ENCODE measurements at places on chromosomes 16 and 17. TPM values are rescaled to one million over a fixed set of nuclear protein-coding genes. Genes with fewer than 3 reads are reported as not detected.
A peak's percentile ranks its signal among the peaks of the same experiment; 100 is the strongest.

DNA sequence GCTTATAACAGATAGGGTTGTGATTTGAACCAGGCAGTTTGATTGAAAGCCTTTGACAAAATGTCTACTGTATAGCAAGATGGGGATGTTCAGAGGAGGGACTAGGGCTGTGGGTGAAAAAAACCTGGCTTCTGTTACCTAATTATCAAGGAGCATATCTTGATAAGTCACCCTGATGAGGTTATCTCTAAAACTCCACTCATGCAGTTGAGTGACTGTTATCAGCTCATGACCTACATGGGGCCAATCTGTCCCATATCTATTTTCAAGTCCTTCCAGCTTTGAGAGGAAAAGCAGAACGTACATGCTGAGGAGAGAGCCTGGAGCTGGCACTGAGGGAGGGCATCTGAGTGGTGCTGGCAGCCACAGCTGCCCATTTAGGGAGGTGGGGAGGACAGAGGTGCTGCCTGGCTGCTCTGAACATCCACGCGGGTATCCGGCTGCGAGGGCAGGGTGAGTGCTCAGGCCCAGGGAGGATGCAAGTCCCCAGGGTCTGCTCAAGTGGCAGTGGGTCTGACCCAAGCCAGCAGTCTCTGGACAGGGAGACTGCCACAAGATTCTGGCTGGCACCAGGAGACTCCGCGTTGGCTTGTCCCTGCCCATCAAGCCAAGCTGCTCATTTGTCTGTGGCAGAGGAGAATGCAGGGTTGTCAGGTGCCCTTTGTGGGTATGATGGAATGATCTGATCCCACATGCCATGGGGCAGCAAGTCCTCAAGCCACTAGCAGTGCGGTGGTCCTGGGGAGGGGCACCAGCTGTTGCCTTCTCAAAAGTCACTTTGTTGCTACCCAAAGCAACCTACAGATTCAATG, 29.2 kb downstream of the ATPAF2 start:
- peak; percentile 62 for DNase-seq

DNA sequence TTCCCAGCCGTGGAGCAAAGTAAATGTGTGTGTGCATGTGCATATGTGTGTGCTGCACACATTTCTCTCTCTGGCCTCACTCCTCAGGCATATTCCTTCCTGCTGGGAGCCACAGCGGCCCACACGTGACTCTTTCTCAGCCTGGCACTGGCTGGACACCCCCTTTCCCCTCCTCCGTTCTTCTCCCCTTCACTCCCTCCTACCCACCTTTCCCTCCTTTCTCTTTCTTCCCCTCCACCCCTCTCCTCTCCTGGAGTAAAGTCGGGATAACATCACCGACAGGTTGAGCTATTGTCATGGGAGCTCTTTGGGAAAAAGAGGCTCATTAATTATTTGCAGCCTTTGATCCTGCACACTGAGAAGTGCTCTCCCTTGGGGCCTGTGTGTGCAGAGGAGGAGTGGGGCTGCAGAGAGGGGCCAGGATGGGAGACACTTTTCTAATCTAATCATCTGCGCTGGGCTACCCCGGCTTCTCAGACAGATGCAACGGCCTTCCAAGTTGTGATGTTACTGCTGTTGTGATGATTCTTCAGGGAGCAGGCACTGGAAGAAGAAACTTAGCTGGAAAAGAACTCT, 126.3 kb upstream of the HSBP1 start:
- no peak for DNase-seq

DNA sequence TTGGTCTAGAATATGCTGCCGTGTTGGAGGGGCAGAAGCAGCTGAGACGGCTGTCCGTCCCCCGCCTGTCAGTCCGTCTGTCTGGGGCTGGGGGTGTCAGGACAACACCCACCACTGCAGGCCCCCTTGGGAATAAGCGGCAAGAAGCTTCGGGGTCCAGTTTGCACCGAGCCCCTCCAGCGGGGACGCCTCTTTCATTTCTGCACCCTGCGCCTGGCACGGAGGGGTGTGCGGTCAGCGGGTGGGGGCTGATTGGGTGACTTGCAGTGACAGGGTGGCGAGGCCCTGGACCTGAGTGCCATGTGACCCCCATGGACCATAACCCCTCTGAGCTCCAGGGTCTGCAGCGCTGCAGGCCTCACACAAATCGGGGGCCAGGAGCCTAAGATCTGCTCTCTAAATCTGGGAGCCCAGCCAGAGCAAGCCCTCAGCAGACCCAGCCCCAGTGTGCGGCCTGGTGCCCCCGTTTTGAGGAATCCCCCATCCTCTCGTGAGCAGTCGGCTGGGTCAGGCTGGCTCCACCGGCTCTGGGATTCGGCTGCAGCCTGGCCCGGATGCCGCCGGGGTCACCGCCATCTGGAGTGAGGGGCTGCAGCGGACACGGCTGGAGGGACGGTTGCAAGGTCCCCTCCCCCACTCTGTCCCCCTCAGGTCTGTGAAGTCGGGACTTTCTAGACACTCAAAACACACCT, 8.3 kb downstream of the CBFA2T3 start:
- peak; percentile 35 for DNase-seq

Gene SLC5A10
- total RNA-seq: not detected

DNA sequence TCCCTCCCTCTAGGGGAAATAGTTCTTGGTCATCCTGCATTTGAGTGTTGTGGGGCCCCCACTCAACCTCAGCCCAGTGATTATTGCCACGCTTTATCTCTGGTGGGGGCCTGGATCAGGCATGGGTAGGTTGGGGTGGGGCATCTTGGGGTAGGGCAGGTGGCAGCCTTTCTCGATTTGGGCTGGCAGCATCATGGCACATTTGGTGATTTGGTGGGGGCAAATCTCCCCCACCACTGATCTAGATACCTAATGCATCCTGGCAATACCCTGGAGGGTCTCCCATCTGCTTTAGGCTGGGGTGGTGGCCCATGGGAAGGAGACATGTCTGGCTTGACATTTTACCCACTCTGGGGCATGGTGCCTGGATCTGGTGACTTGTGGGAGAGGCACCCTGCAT, 40.2 kb downstream of the NLRP1 start:
- no peak for DNase-seq

Gene C16orf92
- total RNA-seq: not detected

Gene MGAT5B
- not detected for total RNA-seq

DNA sequence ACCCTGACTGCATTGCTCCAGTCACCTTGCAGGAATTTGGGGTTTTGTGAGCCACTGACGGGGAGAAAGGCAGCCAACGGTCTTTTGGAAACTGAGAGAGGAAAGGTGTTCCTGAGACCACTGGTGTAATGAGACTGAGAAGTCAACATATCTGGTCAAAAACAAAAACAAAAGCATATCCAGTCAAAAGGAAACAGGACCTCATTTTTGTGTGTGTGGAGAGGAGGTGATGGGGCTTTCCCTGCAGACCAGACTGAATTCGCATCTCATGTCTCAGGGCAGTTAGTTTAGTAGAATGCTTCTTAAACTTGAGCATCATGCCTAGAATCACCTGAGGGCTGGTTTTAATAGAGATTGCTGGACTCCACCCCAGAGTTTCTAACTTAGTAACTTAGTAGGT, 198.4 kb downstream of the COPRS start:
- no peak for DNase-seq

Gene NLRC3
- total RNA-seq: 0.89 TPM

GRCh38 chr16:8853611-8854010, 15.2 kb downstream of the CARHSP1 start:
- DNase-seq: no peak

GRCh38 chr17:82384730-82385481, 13.3 kb downstream of the UTS2R start:
- DNase-seq: peak; percentile 84

Gene LDHD
- 84.7 TPM for total RNA-seq

GRCh38 chr17:72394531-72394930, 273.7 kb downstream of the SOX9 start:
- DNase-seq: no peak

Gene KRT27
- total RNA-seq: not detected

GRCh38 chr16:60463986-60464385, 1572.3 kb downstream of the CDH8 start:
- no peak for DNase-seq

DNA sequence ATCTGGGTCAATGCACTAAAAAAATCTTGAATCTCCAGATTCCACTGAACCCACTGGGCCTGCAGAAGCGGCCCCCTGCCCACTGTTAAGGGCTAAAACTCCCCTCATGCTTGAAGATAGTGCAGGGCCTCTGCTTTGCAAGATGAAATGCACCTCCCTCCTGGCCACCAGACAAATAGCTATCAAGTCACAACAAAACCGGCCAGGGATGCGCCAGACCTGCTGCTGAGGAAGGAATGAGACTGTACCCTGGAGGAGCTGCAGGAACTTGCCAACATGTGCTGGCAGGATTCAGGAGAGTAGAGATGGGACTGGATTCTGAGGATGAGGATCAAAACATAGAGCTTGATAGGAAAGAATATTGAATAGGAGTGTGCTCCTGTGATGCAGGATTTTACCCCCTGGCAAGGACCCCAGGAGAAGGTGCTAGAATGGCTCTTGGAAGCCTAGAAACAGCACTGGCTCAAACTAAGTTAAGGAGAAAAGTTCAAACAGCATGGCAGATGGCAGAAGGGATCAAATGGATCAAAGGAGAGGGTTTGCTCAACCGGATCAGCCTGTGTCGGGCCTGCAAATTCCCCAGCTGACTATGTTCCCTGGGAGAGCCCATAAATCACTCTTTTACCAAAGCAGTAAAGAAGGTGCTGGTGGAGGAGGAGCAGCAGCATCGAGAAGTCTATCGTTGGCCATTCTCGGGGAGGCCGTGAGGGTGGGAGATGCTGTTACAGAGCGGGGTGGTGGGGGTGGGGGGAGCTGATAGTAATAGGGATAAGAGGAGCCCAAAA, 27.2 kb upstream of the XYLT2 start:
- no peak for DNase-seq

Gene MYH2
- total RNA-seq: not detected

DNA sequence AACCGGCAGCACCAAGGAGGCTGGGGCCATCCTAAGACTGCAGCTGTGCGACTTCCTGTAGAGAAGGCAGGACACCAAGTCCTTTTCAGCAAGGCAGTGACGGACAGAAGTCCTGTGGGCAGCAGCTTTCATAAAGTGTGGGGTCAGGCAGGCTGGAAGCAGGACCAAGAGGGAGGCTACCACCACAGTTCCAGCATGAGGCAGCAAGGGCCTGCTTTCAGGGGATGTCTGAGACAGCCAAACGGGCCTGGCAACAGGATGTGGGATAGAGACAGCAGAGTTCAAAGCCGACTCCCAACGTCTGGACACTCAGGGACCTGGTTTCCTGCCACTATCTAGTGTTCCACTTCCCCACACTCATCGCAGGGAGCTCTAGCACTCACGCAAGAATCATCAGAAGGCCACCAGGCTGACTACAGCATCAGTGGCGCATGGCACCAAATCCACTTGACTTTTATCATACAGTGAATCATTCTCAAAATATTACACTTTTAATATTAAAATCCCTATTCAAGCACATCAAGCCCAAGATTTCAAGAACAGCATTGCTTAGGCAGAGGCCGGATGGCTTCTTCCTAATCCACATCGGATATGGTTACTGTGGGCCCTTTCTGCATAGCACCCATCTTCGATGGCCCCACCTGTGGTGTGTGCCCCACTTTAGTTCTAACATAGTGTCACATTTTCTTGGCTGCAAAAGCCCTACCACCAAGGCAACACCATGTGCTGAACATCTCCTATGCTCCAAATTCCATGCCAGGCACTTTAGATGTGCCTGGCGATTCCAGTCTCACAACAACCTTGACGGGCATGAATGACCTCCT, 5.2 kb downstream of the USP7 start:
- DNase-seq: peak; percentile 55

Gene OR3A2
- 0.11 TPM for total RNA-seq

DNA sequence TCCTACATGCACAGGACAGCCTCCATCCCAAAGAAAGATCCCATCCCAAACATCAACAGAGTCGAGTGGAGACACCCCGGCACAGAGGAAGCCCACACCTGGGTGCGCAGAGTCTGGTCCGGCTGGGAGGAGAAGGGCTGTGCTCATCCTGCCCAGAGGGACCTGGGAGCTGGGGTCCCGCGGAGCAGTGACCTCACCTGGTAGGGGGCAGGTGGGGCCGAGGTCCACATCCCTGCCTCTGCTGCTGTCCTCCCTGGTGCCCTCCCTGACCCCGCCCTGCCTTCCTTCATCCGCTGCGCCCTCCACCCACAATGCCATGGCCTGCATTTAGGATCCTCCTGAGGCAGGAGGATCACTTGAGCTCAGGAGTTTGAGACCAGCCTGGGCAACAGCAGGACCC, 2.9 kb downstream of the C16orf90 start:
- peak; percentile 27 for DNase-seq

Gene FSCN2
- total RNA-seq: 0.19 TPM

GRCh38 chr16:66523861-66524354, 26.0 kb downstream of the TK2 start:
- no peak for DNase-seq

GRCh38 chr16:5649762-5650743, 552.5 kb upstream of the EEF2KMT start:
- DNase-seq: no peak

Gene MYLK3
- 304 TPM for total RNA-seq

GRCh38 chr17:13266606-13267005, 248.8 kb upstream of the ELAC2 start:
- DNase-seq: no peak

- DNase-seq: no peak
Measured at GRCh38 chr16:27243725-27244362, 24.7 kb downstream of the NSMCE1 start.

Gene HIGD1B
- 17.4 TPM for total RNA-seq

GRCh38 chr17:48160177-48161081, 52.9 kb downstream of the SNX11 start:
- no peak for DNase-seq

GRCh38 chr16:69293401-69293800, 17.7 kb upstream of the VPS4A start:
- no peak for DNase-seq

GRCh38 chr17:55215711-55216110, 49.0 kb upstream of the HLF start:
- no peak for DNase-seq

Gene GSG1L
- not detected for total RNA-seq

Gene LITAFD
- total RNA-seq: not detected

DNA sequence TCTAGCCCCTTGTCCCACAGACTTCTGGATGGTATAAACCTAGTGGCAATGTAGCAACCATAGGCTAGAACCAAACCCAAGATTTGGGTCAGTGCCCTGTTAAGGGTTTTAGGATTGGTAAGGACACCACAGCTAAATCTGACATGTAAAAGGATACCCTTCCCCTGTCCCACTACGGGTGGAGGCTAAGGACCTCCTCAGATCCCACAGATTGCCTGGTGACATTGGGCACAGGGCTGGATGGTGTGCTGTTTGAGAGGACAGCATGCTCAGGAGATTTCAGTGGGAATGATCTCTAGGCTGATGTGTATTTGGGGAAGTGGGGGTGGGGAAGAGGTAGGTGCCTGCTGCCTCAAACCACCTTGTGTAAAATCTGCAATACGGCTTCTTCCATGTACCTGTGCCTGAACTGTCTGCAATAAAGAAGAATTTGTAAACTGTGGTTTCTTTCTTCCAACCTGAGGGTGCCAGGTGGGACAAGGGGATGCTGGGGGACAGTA, 671 bp upstream of the EDC4 start:
- DNase-seq: no peak

All from Right ventricle myocardium superior (tissue), 1 donor.